ENCODE measurements at places on chromosomes 4 and X.
A peak's percentile ranks its signal among the peaks of the same experiment; 100 is the strongest.

DNA sequence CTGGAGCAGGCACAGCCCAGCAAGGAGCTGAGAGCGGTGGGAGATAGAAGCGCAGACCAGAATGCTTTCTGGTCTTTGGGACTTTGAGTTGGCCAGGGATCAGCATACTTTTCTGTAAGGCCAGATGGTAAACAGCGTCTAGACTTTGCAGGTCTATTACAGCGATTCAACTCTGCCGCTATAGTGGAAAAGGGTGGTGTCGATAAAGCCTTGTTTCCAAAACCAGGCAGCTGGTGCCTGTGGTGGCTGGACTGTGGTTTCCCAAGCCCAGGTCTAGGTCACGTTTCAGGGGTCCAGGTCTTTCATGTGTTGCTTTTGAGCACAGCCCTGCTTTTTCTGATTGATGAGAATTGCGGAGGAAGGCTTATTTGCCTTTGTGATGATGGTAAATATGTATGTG, 40.1 kb downstream of the HTT-AS start:
- DNase-seq, result no peak

DNA sequence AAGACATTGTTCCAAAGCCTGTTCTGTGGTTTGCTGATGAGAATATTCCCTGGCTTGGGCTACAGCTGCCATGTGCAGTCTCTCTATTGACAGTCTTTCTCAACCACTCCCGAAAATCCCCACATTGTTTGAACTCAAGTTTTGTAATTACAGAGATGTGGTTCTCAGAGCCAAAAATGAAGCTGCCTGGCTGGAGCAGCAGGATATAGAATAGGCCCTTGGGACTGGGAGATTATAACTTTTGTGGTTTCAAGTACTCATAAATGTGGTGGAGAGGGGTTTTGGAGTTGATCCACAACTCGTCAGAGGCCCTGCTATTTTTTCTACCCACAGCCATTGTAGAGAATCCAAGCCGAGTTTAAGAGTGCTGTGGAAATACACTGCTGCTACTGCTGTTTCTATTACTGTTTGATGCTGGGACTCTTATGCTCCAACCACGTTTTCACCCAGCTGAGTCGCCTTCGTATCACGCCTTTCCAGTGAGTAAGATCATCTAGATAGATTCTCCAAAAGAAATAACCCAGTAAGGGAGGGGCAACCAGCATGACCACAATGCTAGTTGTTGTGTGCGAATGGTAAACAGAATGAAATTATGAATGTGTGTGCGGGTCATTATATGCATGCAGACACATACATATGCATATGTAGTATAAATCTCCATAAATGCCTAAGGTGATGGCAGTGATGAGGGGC, 57.1 kb upstream of the ATXN3L start:
- no peak for DNase-seq

DNA sequence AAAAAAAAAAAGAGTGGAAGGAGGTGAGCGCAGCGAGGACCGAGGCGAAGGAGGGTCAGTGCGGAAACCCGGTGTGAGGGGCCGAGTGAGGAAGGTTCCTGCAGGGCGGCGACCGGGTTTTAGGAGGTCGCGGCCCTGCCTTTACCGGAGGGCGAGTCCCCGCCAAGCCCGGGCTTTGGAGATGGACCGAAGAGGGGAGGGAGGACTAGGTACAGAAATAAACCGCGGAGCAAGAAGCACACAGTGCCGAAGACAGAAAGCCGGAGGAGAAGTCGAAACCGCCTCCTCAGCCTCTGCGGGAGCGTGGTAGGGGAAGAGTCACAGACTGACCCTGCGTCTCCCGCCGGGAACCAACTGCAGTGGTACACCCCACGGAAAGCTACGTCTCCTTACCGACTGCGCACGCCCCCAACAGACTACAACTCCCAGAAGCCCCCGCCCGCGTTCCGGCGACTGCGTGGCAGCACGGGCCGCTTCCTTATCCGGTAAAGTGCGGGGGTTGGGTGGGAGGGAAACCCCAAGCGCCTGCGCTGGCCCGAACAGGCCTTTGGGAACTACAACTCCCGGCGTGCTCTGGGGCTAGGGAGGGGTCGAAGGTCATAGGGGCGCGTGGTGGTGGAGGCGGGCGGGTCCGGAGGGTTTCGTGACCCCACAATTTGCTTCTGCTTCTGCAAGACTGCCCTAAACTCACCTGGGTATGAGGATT, at the start of gene NFXL1:
Gene NFXL1, minus strand, starts transcription at position 364 of the 706 bp plus-strand sequence. CDS start 380 bp downstream, outside the sequence.
- DNase-seq, result peak; percentile 91

DNA sequence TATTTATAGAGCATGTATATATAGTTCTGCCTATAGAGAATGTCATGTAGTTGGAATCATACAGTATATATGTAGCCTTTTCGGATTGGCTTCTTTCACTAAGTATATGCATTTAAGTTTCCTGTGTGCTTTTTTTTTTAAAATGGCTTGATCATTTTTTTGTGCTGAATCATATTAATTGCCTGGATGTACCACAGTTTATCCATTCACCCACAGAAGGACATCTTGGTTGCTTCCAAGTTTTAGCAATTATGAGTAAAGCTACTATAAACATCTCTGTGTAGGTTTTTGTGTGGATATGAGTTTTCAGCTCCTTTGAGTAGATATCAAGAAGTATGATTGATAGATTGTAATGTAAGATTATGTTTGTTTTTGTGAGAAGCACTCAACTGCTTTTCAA, 23.8 kb downstream of the PTTG2 start:
- DNase-seq, result no peak

GRCh38 chrX:44483965-44484606, 58.6 kb downstream of the FUNDC1 start:
- DNase-seq, result no peak

- no peak for DNase-seq
Observed at GRCh38 chr4:15021946-15022345, 19.7 kb downstream of the CPEB2 start.

- DNase-seq, result no peak
Observed at GRCh38 chrX:29834764-29835163, 380.6 kb upstream of the MAGEB2 start.

GRCh38 chr4:117971403-117971802, 62.9 kb upstream of the NDST3 start:
- DNase-seq, result no peak

DNA sequence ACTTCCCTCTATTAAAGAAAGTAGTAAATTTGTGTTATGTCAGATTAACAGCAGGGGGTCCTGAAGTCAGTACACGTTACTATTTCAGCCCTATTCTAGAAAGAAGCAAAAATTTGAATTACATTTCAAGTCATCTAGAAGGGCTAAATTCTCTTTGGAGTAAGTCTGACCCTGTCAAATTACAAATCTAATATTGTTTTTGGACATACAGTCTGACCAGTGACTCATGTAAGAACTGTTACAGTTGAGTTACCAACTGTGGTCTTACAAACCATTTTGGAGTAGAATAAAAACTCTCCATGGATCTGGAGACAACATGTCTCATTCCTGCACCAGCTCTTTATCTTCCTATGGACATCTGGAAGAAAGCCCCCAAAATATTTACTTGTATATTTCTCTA, 36.0 kb upstream of the GYPA start:
- no peak for DNase-seq

GRCh38 chr4:142331132-142331531, 515.0 kb downstream of the INPP4B start:
- DNase-seq, result no peak

DNA sequence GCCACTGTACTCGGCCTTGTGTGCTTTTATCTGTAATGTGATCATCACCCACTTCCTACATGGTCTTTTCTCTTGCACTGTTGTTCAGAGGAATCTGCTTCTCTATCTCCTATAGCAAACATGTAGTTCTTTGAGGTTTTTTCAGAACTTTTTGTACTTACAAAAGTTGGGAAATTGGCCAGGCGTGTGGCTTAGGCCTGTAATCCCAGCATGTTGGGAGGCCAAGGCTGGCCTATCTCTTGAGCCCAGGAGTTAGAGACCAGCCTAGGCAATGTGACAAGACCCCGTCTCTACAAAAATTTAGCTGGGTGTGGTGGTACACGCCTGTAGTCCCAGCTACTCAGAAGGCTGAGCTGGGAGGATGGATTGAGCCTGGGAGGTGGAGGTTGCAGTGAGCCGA, 30.4 kb downstream of the TAF1 start:
- no peak for DNase-seq

GRCh38 chr4:70691661-70692060, 3.3 kb downstream of the UTP3 start:
- DNase-seq, result no peak

- DNase-seq, result no peak
Observed at GRCh38 chr4:14787894-14788293, 214.4 kb upstream of the CPEB2 start.

DNA sequence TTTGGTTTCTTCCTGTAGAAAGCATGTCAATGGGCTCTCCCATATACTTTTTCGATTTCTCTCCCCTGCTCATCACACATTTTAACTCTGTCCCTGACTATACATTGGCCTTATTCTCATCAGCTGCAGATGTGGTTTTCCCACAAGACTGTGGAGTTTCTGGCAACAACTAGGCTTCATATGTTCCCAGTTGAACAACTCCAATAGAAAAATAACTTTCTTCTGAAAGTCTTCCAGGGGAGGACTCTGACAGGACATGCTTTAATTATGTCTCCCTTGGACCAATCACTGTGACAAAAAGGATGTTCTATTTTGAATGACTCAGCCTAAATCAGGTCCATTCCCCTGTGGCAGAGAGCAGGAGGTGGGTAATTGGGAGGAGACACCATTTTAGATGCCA, 28.1 kb downstream of the SPANXC start:
- no peak for DNase-seq

GRCh38 chr4:156665780-156666366, 305.7 kb downstream of the PDGFC start:
- DNase-seq, result no peak

- no peak for DNase-seq
Observed at GRCh38 chr4:67049446-67049845, 495.9 kb downstream of the CENPC start.

DNA sequence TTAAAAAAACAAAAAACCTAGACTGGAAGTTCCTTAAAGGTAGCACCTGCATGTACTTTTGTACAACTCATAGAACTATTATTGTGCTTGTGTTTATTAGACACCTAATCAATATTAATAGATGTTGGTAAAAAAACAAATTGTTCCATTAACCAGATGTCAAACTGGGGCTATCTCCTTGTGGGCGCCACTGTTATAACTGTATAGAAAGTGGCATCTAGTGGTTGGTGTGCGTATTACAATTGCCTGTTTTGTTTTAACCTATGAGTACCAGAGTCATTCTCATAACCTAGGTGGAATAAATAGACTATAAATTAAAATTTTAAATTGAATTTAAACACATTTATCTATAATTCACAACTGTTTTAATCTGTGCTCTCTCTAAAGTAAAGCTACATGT, 97.4 kb downstream of the COL4A5 start:
- no peak for DNase-seq

DNA sequence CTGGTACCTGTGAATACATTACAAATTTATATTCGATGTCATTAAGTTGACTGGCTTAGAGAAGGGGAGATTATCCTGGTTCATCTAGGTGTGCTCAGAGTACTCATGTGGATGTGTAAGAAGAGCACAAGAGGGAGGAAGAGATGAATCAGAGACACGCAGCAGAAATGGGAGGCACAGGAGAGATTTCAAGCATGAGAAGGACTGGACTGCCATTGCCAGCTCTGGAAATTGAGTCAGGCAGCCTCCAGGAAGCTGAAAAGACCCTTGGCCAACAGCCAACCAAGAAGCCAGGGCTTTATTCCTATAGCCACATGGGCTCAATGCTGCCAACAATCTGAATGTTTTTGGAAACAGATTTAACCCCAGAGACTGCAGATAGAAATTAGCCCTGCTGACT, 1390.0 kb downstream of the STIM2 start:
- no peak for DNase-seq

DNA sequence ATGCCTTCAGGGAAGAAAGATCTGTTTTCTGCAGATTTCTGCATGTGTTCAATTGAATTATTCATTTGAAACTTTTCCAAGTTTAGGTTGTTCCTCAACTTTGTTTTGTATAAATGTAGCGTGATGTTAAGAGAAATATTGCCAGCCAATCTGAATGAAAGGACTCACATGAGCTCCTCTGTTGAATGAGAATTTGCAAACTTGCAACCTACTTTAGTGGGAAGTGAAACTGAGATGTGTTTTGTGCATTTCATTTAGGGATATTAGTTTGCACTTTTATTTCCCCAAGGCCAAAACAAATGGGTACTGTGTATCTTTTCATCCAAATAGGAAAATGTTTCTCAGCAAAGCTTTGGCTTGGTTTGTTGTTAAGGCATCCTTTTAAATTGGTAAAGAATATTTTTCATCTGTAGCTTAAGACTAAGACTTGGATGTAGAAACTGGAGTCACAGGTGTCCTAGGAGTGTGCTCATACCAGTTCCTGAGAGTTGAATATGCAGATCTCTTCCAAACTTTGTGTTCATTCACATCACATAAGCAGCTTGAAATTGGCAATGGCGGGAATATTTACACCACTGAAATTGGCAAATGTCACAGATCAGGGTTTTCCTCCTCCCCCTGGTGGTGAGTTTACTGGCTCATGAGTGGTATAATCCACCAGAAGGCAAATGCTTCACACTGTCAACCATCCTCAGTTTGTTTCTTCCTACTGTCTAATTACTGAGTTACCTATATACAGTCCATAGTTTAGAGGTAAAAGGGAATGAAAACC, 193.6 kb upstream of the BANK1 start:
- DNase-seq, result no peak

DNA sequence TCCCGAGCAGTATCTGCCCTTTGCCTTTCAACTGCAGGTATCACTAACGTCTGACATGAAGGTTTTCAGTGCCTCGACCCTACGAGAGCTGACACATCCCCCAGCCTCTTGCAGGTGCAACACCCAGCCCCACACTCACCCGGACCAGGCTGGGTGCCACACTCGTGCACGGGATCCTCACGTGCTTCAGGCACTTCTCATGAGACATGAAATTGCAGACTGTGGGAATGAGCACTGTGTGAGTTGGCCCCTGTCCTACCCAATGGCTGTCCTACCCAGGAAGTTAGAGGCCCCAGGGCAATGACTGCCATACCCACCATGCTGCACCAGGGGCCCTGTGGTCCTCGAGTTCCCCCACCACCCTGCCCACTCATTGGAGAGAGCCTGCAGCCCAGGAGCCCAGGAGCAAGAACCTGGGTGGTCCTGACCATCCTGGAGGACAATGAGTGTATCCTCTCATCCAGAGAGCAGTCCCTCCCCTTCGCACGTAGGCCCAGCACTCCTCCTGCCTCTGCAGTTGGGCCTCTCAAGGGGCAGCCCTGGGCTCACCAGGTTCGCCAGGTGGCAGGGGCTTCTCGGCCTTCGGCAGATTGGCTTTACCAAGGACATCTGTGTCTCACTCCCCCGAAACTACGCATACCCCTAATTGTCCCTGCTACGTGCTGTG, 2.4 kb downstream of the DGKQ start:
- DNase-seq, result no peak

DNA sequence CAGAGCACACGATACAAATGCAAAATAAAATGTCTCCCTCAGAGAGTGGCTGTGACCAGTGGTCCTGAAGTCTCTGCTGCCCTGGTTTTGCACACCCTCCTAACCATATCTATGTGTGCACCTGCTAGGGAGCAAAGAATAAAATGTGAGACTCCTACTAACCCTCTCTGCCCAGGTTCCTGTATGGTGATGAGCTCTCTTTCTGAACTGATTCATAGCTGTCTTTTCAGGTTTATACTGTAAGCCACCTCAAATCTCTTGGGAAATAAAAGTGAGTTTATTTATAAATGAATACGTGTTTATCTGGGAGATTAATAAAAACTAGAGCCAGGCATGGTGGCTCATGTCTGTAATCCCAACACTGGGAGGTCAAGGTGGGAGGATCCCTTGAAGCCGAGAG, 126.0 kb upstream of the RBPJ start:
- no peak for DNase-seq
